ENCODE measurements at places on chromosomes 12 and 14.
A peak's percentile ranks its signal among the peaks of the same experiment; 100 is the strongest.

DNA sequence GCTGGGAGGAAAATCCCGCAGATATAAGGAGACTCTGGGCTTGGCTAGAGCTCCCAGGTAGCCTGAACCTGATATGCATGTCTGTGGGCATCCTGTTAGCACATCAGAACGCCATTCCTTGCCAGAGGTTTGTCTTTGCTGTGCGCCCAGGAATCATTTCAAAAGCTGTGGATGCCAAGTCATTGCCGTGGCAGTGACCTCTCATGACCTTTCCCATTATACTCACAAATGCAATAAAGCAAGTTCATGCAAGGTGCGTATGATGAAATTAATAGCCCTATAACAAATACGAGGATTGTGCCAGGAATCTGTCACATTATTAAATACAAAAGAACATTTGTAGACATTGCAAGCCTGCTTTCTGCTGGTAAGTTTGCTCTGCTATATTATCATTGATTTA, 229.1 kb upstream of the PELI2 start:
- DNase-seq: no peak

DNA sequence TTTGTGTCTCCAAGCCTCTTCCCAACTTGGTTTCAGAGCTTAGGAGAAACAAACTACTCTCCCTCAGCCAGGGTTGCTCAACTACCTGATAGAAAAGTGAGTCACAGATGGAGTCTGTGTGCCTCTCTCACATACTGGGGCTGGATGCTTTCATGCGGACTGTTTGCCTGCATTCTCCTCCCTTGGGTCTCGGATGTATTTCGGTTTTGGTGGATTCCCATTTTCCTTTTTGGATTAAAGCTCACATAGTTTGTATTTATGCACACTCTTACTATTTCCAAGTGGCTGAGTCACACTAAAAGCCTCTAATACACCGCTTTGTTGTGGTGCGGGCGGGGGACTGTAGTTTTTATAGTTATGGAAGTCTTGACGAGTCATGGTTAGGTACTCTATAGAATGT, 505.4 kb downstream of the LRFN5 start:
- DNase-seq: no peak

DNA sequence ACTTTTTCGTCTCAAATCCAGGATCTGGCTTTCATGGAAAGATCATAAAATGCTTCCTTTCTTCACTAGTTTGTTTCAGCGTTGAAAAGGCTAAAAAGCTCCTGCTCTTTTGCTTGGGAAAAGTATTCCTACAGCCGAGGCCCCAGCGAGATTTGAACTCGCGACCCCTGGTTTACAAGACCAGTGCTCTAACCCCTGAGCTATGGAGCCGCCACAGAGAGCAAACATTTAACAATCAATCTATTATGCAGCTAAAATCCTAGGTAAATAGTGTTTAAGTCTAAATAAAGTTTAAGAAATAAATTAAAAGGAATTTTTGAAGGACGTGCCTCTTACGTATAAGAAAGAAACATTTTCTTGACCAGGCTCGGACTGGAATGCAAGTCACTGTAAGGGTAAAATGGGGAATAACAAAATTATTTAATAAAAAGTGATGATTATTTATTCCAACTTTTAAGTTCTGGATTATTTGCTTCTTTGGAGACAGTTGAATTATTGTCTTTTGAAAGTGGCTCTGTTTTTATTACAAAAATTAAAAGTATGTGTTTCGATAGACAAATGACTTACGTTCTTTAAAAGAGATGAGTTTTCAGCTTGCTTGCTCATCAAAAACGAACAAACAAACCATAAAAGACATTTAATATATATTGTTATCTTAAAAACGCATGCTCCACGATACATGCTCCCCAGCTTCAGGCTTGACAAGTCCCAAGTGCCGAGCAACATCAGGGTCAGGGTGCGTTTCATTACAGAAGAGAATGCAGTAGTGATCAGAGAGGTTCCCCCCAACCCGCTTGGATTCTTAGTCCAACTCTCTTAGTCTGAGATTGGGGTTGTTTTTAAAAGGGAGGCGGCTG, 10.2 kb downstream of the OR6S1 start:
- peak; percentile 69 for DNase-seq

DNA sequence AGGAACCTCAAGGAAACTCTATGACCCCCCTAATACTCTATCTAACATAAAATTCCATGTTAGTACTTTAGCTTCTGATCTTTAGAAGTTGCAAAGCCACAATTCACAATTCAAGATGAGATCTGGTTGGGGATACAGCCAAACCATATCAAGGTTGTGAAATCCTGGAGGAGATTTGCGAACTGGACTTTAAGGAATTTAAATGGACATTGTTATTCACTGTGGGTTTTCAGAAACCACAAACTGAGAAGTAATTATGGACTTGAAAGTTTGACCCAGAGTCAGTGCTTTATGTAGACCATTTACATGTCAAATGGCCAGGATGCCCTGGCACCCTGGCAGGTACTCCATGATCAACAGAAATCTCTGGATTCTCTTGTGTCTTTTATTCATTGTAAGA, 14.2 kb upstream of the CDKL1 start:
- DNase-seq: no peak

- no peak for DNase-seq
These were observed 311.1 kb upstream of the FKBP4 start for GRCh38 chr12:2483713-2484112.

DNA sequence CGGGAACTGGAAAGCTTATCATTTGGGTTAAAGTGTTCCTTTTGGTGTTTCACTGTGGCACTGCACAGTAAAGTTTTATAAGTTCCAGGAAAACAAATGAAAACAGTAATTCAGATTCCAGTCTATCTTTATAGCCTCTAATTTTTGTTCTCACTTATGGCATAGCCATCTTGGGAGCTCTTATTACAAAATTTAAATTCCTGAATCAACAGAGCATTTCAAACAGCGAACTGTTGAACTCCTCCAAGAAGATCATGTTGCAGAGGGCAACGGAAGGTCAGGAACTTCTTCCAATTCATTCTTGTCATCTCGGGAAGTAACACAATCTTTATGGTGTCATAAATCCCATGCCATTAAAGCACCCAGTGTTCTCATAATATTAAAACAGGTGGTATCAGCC, 229.1 kb downstream of the KCNC2 start:
- DNase-seq: no peak

- DNase-seq: no peak
These were observed 90.4 kb downstream of the BORCS5 start for GRCh38 chr12:12447236-12447635.

DNA sequence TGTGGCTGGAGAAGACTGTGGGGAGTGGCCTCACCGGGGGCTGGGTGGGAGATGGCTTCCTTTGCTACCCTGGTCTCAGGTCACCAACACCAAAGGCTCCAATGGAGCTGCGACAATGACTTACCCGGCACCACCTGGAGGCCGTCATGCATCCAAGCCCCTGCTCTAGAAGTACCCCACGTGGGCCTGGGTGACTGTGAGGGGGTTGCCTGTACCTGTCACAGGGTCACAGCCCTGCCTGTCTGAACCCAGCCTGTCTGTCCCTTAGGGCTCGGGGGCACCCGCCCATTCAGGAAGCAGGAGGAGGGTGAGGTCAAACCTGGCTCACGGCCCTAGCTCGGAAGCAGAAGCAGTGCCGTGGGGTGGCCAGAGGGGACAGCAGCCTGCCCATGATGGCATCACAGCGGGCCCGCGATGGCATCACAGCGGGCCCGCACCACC, 18.9 kb downstream of the ABCB9 start:
- DNase-seq: no peak

GRCh38 chr12:1083889-1084262, 92.9 kb downstream of the ERC1 start:
- DNase-seq: no peak

- no peak for DNase-seq
These were observed 14.0 kb downstream of the OR6S1 start for GRCh38 chr14:20627346-20628027.

GRCh38 chr12:96719660-96720362, 187.2 kb upstream of the NEDD1 start:
- peak; percentile 51 for DNase-seq

DNA sequence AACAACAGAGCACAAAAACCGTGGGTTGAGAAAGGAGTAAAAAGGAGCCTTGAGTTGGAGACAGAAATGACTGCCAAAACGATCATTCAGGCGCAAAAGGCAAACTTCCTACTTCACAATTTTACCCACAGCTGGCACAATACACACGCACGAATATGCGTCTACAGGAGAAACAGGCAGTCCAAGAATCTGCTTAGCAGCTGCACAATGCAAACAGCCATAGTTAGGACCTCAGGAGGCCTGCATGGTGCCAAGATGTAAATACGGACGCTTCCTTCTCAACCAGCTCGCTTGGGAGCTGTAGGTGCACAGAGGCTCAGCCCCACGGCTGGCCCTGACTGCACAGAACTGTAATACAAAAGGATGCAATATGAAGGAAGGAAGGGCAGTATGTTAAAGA, 250.1 kb upstream of the CAND1 start:
- no peak for DNase-seq

DNA sequence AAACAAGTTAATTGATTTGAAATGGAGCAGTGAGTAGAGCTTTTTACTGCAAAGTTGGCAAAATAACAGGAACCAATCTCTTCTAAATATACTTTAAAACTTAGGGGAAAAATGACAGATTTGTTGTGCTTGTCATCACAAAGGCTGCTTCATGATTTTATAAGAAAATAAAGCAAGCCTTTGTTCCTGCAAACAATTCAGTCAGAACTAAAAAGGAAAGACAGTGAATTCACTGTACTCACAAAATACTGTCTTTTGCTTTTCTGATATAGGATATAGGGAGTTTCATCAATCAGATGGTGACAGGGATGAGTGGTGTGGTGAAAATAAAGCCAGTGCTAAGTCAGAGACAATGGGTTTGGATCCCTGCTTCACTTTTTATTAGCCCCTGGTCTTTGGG, 126.0 kb downstream of the HELB start:
- DNase-seq: no peak

GRCh38 chr12:58896278-58896677, 24.0 kb downstream of the LRIG3 start:
- no peak for DNase-seq

GRCh38 chr14:102979406-102979805, 56.9 kb downstream of the AMN start:
- DNase-seq: no peak

GRCh38 chr12:2836574-2836973, 1.7 kb upstream of the NRIP2 start:
- DNase-seq: no peak

GRCh38 chr12:57519796-57520052, 590 bp downstream of the DDIT3 start:
- DNase-seq: peak; percentile 39

GRCh38 chr12:17588968-17589367, 501.0 kb downstream of the RERGL start:
- DNase-seq: no peak

DNA sequence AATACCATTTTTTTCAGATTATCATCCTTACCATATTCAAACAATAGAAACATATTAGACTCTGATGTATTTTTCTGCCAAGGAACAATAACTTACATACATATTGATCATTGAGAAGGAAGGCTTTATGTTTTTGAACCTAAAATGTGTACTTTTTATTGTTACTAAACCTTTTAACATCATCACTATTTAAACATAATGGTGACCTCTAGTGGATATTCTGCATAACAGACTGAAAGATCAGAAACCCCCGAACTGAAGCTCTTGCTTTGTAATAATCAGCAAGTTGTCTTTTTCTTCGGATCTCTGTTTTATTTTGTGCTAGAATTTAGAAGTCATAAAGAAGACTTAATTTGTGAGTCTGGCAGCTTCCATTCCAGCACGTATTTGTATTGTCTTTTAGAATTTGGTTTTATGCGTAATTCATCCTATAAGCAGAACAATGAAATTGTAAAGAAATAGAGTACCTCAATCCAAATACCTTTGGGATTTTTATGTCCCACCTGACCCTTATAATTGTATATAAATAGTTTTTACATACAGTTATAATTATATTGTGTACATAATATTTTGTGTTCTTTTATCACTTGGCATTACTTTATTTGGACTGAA, 125.9 kb upstream of the ATF1 start:
- no peak for DNase-seq

DNA sequence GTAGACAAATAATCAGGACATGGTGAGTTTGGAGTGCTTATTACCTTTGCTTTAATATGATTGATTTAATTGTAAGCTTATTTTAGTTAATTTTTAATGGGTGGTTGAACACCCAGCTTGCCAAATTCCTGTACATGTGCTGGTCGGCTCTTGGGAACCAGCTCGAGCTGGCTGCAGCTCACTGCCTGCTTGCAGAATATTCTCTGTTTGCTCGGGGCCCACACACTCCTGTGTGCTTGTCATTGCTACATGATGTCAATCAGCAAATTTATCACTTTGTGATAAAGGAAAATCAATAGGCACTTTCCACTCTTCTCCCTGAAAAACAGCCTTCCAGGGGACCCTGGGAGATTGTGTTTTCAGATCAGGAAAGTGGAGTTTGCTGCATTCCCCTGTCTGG, 141.1 kb upstream of the LHX5 start:
- DNase-seq: no peak

DNA sequence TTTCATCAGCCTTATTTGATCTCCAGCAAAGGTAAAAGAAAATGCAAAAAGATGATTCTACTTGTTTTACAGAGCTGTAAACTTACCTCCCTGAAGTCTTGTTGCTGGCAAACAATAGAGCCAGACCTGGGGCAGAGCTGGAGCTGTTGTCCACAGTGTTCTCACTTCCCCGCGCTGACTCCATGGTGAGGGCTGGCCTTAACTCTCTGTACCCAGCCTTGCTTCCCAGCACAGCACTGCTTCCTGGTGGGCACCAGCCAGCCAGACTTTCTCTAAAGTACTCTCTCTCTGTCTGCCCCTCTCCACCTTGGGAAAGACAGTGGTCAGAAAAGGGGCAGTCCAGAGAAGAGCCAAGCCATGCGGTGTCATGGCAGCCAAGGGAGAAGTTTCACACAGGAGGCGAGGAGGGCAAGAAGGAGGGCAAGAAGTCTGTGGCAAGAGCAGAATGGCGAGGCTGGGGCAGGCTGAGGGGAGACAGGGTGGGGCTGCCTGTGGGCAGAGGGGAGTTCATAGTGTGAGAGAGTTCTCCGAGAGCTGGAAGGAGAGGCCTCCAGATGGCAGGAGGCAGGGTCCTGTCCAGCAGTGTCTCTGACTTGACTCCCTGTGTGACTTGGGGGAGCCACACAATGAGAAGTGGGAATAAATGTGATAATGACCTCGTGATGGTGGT, 9.3 kb downstream of the EVL start:
- DNase-seq: no peak

Measured in activated CD8-positive, alpha-beta T cell treated with anti-CD3 and anti-CD28 coated beads, Interleukin-2, amount 10 ng/mL, durations not matched to agents 7 days and 5 days (primary cell).